ENCODE measurements at places on chromosomes 3 and 15.

DNA sequence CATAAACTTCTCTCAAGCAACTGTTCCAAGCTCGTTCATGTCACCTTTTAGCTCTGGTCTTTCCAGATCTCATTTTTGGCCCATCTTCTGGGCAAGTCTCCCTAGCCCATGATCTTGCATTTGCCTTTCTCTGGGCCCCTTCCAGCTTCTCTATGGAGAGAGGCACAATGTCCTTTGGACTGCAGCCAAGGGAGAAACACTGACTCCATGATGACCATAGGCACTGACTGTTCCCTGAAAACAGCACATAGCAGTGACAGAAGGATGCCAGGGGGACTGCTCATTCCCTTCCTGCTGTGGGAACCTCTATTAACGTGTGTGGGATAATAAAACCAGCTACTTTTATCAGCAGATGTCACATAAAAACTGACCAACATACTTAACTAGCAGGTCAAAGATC is 60.3 kb downstream of the STRIT1 start:
- peak; percentile 85 for DNase-seq

GRCh38 chr15:56883088-56883487 is 35.4 kb upstream of the TCF12 start:
- DNase-seq = no peak

DNA sequence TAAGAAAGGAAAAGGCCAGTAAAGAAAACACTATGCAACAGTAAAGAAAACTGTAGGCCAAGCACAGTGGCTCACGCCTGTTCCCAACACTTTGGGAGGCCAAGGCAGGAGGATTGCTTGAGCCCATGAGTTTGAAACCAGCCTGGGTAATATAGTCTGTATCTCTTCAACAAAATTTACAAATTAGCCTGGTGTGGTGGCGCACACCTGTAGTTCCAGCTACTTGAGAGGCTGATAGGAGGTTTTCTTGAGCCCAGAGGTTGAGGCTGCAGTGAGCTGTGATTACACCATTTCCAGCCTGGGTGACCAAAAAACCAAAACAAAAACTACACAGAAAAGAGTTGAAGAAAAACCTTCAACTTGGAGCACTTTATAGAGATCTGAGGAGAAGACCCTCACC is 31.8 kb downstream of the DAG1 start:
- DNase-seq = no peak

DNA sequence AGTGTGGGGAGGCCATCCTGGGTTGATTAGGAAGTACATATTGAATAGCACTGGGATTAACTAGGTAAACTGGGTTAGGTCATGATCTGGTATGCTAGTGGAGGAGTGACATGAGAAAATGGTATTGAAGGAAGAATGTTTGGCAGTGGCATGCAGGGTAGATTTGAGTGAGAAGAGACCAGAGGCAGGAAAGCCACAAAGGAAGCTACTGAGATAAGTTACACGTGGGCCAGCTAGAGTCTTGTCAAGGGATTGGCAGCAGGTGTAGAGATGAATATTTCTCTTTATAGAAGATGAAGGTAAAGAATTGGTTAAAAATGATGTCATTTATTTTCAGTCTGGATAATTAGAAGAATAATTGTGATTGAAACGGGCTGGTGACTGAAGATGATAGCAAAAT is 91.0 kb upstream of the TPRG1 start:
- no peak for DNase-seq

DNA sequence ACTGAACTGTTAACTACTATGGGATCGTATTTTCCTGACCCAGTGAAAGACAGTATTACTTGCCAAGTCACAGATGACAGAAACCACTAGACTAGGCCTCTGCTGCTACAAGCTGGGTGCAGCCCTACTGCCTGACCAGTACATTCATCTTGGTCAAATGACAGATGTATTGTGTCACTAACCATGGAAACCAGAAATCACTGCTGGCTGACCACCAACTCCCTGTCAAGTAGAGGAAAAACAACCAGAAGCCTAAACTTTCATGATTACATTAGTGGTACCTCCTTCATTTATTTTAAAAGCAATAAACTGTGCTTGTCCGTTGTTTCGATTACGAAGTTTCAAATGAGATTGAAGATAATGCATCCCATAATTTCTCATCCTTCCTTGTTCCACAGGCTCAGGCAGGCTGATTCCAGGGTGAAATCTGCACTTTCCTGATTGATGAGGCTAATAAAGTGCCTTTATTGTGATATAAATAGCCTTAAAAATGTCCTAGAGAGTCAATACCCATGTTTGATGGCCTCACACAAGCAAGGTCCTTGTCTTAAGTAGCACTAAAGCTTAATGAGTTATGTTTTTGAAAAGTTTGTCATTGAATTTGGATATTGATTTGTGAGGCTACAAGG is 309.7 kb downstream of the LSAMP start:
- DNase-seq = peak; percentile 92

DNA sequence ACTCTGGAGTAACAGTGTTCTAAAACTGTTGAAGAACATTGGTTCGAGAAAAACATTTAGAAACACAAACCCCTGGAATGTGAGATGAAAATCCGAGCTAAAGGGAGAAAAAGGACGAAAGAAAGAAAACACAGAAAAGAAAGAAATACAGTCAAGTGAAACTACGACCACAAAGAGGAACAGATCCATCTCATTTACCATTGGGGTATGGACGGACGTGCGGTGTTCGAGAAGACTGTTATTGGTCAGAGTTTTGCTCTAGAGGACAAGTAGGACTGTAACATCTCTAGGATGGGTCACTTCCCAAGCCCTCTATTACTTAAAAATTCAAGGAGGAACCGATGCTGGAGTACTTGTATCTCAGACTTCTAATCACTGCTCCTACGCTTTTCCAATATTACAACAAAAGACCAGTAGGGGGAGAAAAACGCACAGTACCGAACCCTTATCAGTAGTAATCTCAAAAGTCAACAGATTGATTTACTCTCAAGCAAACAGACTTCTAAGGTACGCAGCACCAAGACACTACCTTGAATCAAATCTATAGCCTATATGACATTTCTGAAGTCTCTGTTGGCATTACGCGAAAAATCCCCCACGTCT is 1.1 kb upstream of the PIK3CA start:
- DNase-seq = peak; percentile 83

- DNase-seq = no peak
Measured at GRCh38 chr3:128864351-128864811, 15.0 kb upstream of the ACAD9 start.

DNA sequence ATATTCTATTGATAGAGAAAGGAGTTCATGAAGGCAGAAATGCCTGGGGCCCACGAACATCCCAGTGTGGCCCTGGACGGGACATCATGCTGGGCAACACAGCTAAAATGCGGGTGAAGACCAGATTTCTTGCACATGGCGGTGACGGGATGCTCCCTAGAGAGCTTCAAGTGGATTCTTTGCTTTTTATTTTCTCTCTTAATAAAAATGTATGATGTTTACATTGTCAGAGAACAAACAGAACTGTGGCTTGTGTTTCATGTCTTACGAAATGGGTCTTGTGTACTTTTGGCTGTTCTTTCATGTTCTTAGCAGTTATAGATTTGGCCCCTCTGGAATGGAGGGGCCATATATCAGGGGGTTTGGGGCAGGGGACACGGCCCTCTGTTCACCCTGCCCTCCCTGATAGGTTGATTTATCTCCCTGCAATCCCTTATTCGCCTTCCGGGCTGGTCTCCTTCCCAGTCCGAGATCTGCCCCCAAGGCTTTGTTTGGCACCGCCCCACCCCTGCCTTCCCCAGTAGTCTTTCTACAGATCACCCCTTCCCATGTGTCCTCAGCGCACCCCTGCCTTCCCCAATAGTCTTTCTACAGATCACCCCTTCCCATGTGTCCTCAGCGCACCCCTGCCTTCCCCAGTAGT is 68.7 kb upstream of the CGNL1 start:
- DNase-seq = no peak

DNA sequence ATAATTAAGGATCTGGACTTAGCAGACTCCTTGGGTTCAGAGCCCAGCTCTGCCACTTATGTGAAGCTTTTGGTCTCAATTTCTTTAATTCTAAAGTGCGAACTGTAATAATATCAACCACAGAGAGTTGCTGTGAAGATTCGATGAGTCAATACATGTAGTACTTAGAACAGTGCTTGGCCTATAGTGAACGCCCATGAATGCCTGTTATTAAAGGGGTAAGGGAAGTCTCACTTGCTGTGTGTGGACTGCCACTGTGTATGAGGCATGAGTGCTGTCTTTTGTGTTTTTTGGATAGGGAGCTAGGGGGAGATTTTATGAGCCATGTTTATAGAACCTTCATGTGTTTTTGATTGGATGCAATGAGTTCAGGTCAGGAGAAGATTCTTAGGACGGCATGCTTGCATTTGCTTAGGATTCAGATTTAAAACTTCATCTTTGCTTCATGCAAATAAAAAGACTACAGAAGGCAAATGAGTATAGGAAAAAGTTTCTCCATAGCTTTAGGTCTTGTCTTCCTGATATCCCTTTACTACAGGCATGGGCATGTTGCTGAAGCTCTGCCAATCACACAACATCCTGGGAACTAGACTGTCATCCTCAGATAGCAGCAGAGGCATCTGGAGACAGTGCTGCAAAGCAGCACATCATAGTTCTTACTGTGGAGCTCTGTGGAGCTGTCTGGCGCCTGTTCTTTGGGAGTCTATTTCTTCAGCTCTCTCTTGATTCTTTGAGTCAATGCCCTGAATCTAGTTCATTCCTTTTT is 50.0 kb downstream of the PLS1 start:
- no peak for DNase-seq

- peak; percentile 73 for DNase-seq
Measured at GRCh38 chr15:66747886-66748707, 46.1 kb downstream of the SMAD6 start.

GRCh38 chr15:75049392-75049791 is 26.0 kb downstream of the PPCDC start:
- no peak for DNase-seq

- DNase-seq = peak; percentile 69
Measured at GRCh38 chr3:65439641-65440284, 599.0 kb downstream of the MAGI1 start.

- DNase-seq = peak; percentile 65
Measured at GRCh38 chr15:64895285-64896065, 16.2 kb upstream of the ANKDD1A start.

DNA sequence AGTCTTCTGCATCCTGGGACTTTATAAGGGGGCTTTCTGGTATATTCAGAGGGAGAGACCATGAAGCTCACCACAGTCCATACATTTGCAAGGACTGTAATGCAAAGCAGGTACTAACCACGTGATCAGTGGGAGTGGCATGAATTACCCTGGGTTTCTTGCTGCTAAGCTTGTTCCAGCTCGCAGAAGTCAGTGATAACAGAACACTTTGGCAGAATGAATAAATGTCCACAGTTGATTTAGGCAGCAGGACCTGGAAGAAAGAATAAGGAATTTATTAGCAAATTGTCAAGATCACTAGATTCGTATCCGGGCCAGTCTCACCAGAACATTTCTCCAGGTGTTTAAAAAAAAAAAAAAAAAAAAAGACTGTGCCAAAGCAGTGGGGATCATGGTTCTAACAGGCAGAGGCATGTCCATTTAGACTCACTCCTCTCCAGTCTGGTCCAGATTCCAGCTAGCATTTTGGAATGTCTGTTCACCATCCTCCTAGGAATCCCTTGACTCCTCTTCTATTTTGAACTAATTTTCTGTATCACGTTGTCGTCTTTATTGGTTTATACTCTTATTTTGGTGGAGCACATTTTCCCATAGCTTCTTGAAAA is 24.5 kb downstream of the HHLA2 start:
- no peak for DNase-seq

DNA sequence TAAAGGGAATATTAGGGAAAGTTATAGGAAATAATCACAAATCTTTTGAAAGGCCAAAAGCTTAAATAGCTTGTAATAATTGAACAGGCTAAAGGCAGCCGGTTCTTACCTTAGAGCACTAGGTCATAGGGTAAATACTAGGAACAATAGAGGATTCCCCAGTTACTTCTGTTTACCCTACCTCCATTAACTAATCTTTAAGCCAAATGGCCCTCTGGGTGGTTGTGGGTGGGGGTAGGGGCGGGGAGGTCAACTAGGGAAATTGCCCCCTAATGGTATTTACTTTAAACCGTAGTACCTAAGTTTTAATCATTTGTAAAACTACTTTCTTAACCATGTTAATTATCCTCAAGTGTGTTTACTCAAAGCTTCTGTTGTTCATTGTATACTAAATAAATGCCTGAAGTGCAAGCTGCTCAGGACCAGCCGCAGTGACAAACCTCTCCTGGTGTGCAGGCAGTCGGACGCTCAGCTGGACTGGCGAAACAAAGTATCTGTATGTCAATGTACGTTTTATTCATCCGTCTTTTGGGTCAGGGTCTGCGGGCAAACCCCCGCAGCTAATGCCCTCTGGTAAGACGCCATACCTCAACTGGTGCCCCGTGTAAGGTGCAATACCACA is 18.9 kb downstream of the MAGEL2 start:
- no peak for DNase-seq

- DNase-seq = no peak
Measured at GRCh38 chr15:69606921-69607500, 154.4 kb downstream of the RPLP1 start.

DNA sequence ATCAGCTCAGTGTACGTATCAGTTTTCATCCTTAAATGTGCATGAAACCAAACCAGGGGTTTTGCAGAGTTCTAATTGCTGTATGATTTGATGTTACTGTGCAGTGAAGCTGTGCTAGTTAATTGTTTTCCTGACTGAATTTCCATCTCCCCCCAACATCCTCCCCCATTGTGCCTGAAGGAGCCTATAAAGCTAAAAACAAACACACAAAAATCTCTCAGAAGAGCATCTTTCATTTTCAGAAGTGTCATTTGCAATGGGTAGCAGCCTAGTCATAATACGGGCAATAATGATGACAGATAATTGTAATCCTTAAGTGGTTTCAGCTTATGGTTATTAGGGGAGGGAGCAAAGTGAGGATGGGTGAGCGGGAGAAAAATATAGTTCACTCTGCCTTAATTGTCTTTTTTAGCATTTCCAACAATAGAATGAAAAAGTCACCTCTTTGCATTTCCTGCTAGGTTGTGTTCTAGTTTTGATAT is 207.9 kb upstream of the TBL1XR1 start:
- no peak for DNase-seq

GRCh38 chr3:18562364-18563154 is 137.4 kb upstream of the SATB1 start:
- DNase-seq = no peak

DNA sequence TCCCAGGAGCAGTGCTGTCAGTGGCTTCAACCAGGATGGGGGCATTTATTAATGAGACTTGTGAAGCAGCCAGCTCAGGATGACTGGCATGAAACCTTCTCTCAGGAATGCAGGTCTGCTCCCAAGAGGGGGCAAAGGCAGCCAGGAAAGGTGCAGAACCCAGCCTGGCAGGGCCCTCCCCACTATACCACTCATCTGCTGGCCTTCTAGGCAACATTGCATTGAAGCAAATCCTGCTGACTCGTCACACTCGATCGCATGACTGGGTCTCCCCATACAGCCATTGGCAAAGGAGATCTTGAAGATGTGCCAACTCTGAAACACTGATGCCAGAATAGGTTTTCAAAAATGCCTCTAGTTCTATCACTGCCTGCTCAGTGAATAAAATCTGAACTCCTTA is 65.7 kb upstream of the CMTM7 start:
- no peak for DNase-seq

GRCh38 chr15:55649058-55649423 is 60.9 kb upstream of the PYGO1 start:
- DNase-seq = peak; percentile 20

All from cardiac fibroblast (primary cell).